ENCODE measurements at places on chromosomes 1 and 21.

DNA sequence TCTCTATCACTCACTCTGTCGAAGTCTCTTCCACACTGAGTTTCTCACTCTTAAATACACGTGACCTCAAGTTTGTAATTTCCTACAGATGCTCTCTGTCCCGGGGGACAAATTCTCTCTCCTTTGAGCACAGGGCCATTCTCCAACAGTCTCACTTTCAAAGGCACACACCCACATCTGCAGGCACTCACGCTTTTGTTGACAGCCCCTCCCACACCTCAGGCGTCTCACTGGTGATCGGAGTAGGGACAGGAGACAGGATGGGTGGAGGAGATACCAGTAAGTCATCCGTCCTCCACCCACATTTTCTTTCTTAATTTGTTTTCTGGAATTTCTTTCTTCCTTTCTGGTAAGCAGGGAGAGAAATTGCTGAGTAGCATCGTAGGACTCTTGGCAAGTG is 40.6 kb upstream of the GREM2 start:
- no peak for DNase-seq

DNA sequence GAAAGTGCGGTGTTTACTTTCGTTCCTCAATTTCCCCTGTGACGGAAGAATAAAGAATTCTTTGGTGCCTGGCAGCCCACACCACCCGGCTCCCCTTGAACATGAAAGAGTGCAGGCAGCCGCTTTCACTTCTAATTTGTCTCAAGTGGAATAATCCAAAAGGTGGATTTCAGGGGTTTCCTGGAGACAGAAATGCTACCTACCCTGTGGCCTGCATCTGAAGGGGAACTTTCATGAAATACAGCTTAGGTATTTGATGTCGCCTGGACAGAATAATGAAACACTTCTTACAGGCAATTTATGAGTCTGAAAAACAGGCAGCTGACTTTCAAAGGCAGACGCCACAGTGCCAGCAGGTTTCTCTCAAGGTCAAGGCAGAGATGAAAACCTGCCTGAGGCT is 169.5 kb upstream of the USP24 start:
- DNase-seq: no peak

- DNase-seq: no peak
Measured at GRCh38 chr21:37986751-37987399, 70.6 kb upstream of the KCNJ6 start.

- no peak for DNase-seq
Measured at GRCh38 chr21:16070207-16070651, 340.4 kb downstream of the USP25 start.

DNA sequence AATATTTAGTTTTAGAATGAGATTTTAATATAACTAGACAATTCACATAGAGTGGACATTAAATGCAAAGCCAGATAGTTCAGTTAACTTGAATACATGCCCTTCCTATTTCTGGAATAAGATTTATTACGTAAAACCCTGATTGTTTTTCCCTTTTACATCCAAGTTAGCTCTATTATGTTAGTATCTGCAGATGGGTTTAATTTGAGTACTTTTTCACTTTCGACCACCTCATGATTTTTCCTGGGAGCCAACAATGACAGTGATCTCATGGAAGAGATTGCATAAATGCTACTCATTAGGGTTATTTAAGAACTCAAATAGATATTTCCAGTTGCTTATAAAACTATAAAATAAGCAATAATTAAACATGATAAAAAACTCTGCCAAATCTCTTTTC is 199.4 kb upstream of the PTGFR start:
- no peak for DNase-seq

DNA sequence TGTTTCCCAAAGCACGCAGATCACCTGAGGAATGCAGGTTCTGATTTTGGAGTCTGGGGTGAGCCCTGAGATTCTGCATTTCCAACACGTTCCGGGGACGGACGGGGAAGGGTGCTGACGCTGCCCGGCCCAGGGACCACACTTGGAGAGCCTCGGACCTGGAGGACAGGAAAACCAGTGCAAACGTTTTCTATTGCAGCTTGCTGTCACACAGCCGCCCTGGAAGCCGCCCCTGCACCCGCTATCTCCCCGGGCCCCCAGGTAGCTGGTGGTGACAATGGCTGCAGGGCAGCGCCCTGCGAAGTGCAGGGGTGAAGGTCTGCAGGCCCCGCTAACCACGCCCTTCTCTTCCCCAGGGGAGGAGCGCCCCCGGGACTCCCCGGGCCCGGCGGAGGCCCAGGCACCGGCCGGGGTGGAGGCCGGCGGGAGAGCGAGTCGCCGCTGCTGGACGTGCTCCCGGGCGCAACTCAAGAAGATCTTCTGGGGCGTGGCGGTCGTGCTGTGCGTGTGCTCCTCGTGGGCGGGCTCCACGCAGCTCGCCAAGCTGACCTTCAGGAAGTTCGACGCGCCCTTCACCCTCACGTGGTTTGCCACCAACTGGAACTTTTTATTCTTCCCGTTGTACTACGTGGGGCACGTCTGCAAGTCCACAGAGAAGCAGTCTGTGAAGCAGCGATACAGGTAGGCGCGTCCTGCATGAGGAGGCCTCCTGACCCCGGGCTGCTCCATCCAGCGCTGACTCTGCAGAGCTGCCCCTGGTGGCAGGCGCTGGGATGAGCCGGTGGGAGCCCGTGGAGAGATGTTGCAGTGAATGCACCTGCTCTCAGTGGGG is 142.0 kb upstream of the COA6 start:
- no peak for DNase-seq
